Lung (tissue), 17 donors: ENCODE measurements at places on chromosomes 4 and X.

GRCh38 chrX:44937606-44938005, 64.6 kb downstream of the KDM6A start:
- DNase-seq: no peak

GRCh38 chr4:98577956-98578355, 80.5 kb downstream of the TSPAN5 start:
- no peak for DNase-seq

- no peak for DNase-seq
Observed at GRCh38 chr4:166284221-166284620, 411.2 kb downstream of the TLL1 start.

DNA sequence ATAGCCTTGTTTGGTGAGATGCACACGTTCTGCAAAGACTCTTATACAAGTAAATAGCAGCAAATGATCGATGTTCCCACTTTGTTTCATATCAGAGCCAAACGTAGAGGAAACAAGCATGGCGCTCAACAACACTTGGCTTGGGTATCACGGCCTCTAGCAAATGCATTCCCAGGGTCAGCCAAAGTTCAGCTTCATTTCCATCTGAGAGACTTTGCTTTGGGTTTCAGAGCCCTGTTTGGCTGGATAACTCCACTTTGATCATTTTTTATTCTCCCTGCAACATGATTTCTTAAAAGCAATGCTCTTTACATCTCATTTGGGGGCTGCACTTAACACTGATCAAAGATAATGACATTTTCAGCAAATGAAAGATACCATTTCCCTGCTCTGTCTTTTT, 199.2 kb upstream of the FAM9B start:
- DNase-seq: peak; percentile 93

DNA sequence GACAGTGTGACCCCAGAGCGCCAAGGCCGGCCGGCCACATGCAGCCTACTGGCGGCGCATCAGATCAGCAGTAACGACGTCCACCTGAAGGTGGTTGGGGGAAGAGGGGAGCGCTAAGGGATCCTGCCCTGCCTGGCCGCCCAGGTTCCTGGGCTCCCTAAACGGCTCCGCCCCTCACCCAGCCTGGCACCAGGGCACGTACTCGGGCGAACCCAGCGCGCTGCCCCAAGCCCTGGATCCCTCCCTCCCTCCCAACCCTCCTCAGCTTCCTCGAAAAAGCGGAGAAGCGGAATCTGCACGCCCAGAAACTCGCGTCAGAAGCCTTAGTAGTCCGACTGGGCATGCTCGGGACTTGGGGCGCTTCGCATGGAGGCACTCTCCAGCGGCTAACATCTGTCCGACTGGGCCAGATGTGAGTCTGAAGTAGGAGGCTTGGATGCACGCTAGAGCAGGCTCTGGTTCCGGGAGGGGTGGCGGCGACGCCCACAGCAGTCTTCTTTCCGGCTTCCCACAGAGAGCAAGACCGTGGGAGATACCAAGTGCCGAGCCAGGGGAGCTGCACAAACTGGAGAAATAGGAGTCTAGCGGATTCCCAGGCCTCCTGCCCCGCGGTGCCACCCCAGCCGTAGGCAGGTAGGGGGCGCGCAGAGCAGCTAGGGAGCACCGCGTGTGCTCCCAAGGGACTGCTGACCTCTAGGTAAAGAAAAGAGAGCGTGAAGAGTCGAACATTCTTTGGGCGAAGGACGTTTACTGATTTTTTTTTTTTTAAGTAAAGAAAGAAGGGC, 114.3 kb upstream of the TEX13C start:
- DNase-seq: peak; percentile 45

GRCh38 chrX:1305411-1305810, 31.2 kb upstream of the IL3RA start:
- no peak for DNase-seq

GRCh38 chr4:15043226-15043625, 40.9 kb downstream of the CPEB2 start:
- no peak for DNase-seq
